ENCODE measurements at places on chromosomes 12 and 14.

DNA sequence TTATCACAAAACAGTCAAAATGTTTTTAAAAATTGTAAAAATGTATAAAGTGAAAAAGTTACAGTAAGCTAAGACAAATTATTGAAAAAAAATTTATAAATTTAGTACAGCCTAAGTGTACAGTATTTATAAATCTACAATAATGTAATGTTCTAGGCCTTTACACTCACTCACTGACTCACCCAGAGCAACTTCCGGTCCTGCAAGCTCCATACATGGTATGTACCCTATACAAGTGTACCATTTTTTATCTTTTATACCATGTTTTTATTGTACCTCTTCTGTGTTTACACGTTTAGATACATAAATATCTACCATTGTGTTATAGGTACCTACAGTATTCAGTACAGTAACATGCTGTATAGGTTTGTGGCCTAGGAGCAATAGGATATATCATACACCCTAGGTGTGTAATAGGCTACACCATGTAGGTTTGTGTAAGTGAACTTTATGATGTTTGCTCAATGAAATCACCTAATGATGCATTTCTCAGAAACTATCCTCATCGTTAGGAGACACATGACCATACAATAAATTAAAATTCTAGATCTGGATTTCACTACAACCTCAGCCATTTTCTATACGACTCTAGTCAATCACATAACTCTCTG lies 66.8 kb downstream of the TXNDC16 start:
- DNase-seq: no peak

- no peak for DNase-seq
Measured at GRCh38 chr14:58882577-58883018, 244.8 kb downstream of the DACT1 start.

DNA sequence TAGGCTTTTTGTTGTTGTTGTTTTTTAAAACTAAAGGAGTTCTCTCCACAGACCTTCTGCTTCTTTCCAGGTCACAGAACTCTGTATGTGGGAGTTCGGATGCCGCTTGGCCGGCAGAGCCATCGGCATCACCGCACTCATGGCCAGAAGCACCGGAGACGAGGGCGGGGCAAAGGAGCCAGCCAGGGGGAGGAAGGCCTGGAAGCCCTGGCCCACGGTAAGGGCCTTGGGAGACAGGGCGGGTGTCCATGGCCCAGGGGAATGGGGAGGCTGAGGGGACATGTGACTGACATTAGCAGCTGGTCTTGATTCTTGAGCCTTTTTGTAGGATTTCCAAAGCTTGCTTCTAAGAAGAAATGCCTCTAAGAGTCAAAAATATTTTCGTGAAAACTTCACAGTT lies 26.2 kb downstream of the SLC4A8 start:
- no peak for DNase-seq

DNA sequence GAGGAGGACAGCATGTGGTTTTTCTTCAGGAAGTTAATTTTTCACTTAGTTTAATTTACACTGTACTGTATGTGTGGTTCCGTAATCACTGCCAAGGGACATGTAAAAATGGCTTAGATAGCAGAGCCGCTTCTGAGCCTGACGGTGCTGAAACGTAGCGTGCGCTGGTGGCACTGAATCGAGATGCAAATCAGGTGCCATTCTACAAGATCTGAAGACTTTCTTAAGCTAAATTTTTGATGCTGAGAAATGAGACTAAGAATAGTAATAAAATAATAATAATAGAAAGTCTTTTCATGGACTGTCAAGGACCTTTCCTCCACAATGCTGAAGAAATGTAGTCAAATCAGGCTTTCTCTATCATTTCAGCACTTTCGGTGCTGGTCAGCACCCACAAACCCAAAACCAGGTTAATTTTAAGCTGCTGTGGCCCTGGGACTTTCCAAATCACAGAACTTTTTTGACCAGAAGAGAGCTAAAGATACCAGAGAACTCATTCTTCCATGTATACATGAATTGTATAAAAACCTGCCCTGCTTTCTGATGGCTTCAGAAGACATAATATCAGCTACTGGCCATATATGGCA lies 183.3 kb upstream of the LMO3 start:
- DNase-seq: no peak

- DNase-seq: no peak
Measured at GRCh38 chr14:59331217-59331616, 134.0 kb downstream of the GPR135 start.

Data from CD4-positive, alpha-beta T cell treated with Interleukin-12 subunit alpha and Interleukin-12 subunit beta, for 1 hour (primary cell).